RPMI8226 (cell line): ENCODE measurements at places on chromosomes 13 and 19.
A peak's percentile ranks its signal among the peaks of the same experiment; 100 is the strongest.

- peak; percentile 43 for DNase-seq
These were observed 6.5 kb upstream of the TIMM50 start for GRCh38 chr19:39474139-39474620.

DNA sequence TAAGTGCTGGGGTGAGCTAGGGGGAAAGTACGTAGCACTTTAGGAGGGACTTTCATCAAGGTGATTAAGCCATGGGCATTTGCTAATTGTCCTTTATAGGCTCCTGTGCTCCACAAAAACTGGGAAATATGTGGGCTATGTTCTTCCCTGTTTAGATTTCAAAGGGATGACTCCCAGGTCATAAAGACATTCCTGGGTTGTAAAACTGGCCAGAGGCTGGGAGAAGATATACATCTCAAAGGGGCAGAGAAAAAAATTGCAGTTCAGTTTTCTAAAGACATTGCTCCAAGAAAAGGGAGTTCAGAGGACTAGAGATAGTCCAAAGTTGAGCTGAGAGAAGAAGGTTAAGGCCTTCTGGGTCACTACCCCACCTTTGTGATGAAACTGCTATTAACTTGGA lies 204.8 kb downstream of the MYO16 start:
- no peak for DNase-seq

DNA sequence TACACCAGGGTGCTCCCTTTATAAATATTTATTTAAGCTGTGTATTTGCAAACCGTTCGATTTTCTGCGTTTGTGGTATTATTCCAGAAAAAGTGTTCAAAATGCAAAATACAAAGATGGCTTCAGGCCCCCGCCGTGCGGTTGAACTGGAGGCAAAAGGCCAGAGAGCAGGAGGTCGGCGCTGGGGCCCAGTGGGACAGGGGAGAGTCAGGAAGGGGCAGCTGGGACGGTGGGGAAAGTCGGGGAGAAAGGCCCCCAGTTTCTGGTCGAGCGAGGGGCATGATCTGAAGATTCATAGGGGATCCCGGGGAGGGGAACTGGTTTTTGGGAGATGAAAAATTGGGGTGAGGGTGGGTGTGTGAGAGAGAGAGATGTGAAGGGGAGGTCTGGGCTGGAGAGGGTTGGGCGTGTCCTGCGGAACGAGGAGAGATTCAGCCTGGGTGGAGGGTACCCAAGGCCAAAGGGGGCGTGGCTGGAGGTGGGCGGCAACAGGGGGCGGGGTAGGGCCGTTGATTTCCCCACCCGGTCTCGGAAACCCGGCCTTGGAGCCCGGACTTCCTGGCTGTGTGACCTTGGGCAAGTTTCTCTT lies 678 bp downstream of the ISOC2 start:
- peak; percentile 69 for DNase-seq

GRCh38 chr13:112152846-112153245 lies 85.9 kb downstream of the SOX1 start:
- no peak for DNase-seq

GRCh38 chr19:39183104-39183503 lies 13.7 kb upstream of the NCCRP1 start:
- DNase-seq = no peak

- DNase-seq = no peak
These were observed 15.2 kb downstream of the HTR2A start for GRCh38 chr13:46881621-46882020.

DNA sequence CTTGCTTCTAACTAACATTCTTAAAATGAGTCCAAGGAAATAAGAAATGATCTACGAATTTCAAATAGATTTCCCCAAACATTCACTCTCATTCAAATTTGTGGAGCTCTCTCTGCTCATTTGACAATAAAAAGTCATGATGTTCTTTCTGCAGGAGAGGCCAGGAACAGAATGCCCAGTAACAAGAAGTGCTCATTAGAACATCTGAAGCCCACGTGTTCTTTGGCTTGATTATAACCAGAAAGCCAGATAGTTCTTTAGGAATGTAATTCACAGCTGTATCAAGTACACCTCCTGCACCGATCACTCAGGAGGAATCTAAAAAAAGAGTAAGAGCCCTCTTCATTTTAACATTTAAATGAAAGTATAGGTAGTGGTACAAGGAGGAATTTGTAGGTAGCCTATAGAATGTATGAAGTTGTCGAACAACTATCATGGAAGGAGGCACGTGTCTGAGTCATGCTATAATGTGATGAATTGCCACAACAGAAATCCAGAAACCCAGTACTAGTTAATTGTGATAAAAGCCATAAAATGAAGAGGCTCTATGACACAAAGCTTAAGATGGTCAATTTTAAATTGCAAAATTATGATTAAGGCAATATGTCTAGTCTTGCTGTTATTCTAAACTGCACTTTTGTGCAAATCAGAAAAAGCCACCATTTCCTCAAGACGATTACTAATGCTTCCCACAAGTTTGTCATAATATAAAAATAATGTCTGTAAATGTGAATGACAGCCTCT lies 12.8 kb downstream of the MEDAG start:
- DNase-seq = no peak

DNA sequence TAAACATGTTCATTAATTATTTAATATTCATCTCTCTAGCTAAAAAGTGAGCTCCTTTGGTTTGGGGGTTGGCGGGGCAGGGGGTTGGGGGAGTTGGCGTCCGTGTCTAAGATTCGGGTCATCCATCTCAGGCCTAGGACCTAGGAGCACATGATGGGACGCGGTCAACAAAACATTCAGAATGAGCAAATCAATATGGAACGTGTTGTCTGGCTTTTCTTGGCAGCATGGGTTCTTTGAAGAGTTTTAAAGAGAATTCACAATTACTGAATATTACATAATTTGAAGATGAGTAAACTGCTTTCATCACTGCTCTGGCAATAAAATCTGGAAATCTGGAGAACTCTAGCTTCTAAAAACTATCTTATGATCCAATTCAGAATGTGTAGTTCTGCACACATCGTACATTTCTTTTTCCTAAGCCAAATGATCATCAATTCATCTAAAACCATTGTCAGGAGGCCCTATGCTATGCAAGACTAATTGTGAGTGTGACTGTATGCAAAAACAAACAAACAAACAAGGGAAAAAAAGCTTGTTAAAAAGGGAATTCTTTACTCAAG lies 5.4 kb upstream of the ARGLU1 start:
- no peak for DNase-seq

DNA sequence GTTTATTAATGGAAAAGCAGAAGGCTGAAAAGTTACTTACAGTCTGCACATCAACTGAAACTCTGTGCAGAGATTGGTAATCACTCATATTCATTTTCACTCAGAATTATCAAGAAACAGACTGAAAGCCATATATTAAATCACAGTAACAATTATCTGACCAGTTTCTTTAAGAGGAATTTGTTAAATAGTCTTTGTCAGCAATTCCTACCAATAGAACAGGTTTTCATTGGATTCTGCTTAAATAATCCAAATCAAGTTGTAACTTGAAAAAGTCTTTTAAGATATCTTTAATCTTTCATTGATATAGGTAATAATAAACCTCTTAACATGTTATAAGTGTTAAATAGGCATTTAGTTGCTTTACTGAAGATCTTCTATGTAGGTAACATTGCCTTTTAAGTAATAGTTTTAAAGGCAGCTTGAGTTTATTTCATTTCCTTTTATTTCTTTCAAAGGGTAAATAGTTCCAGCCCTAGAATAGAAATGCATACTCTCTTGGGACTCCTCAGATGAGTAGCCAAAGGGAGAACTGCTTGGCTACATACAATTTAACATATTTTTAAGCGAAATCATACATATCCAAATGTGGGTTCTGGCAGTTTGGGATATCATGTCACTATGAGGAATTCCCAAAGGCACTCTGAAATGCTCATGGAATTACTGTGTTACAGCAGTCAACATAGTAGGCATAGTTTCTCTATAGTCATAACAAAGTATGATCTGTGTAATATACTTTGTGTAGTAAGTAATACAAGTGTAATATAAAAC lies 326.0 kb upstream of the SPRY2 start:
- no peak for DNase-seq

DNA sequence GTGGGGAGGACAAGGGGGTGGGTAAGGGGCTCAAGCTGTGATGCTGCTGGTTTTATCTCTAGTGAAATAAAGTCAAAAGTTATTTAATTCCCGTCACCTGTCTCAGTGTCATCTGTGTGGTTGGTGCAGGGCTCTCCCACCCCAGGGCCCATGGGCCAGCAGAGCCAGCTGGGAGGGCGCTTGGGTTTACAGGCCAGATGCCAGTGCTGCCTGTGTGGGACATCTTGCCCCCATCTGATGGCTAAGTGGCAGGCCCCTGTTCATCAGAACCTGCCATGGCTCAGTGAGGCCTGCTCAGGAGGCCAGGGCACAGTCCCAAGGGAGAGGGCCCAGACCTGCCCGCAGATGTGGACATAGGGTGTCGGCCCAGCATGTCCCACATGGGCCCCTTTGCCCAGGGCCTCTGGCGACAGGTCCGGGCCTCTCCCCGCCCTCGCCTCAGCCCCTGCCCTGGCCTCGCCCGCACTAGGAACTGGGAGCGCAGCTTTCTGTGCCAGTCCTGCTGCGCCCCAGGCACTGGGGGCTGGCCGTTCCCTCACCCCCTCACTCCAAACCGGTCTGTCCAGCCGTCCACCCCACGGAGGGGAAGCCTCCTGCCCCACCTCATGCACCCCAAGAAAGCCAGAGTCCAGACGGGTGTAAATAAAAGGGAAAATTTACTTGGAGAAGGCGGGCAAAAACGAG lies 5.3 kb downstream of the ZNF296 start:
- DNase-seq = no peak

DNA sequence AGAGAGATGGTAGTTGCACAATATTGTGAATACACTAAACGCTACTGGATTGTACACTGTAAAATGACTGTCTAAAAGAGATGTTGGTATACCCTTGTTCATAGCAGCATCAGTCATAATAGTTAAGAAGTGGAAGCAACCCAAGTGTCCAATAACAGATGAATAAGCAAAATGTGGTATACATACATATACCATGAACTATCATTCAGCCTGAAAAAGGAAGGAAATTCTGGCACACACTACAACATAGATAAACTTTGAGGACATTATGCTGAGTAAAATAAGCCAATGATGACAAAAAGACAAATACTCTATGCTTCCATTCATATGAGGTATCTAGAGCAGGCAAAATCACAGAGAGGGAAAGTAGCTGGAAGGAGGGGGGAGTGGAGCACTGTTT lies 16.0 kb downstream of the DZIP1 start:
- DNase-seq = no peak

GRCh38 chr13:113448885-113449692 lies 4.2 kb downstream of the ADPRHL1 start:
- DNase-seq = peak; percentile 97

DNA sequence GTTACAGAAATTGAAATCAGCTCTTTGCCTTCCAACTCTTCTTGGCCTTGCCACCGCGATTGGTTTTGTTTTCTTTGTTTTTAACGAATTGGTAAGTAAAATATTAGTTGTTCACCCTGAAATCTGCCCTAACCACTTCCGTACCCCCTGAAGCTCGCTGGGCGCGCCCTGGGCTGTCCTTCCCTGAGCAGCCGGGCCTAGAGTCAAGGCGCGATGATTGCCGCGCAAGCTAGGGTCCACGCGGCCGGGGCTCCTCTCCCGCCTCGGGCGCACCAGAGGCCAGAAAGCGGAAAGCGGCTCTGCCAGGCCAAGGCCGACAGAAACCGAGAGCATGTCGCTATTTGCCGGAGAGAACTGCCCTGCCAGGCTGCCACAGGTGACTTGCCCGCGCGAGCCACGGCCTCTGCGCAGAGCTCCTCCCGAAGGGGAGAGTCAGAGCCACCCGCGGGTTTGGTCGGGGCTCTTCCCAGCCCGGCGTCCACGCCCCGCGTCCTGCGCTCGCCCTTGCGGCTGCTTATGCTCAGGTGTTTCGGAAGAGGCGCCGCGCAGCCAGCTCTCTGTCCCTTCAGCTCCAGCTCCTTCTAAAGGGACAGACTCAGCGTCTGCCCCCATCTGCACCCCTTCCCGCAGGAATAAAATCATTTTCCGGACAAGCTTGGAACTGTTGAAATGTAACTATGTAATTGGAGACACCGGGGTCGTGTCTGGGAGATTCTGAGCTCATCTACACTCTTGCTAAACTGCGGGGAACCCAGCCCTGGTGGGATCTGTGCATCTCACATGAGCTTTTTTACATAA lies 6.6 kb upstream of the CDX2 start:
- DNase-seq = no peak

- no peak for DNase-seq
These were observed 1.1 kb downstream of the ARL11 start for GRCh38 chr13:49629196-49629938.

- DNase-seq = peak; percentile 82
These were observed 12.4 kb upstream of the SULT2B1 start for GRCh38 chr19:48539503-48540096.

DNA sequence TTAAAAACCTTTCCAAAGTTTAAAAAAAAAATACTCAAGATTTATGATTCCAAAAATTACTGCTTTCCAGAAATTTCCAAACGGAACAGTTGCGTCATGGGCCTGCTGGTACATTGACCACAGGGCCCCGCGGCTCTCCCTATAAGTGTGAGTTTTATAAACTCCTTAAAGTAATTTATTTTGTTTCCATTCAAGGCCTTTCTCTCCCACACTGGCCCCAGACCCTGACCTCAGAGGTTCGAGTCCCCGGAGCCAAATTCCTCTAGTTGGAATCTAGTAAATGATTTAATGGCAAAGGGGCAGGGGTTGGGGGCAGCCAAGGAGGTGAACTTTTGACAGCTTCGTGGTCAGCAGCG lies 97.5 kb downstream of the INSR start:
- DNase-seq = peak; percentile 15

GRCh38 chr19:58395979-58396627 lies 647 bp downstream of the RNF225 start:
- no peak for DNase-seq

GRCh38 chr19:29247051-29247450 lies 34.1 kb upstream of the UQCRFS1 start:
- DNase-seq = no peak

- DNase-seq = no peak
These were observed 231.6 kb downstream of the SPRY2 start for GRCh38 chr13:80109303-80109702.

DNA sequence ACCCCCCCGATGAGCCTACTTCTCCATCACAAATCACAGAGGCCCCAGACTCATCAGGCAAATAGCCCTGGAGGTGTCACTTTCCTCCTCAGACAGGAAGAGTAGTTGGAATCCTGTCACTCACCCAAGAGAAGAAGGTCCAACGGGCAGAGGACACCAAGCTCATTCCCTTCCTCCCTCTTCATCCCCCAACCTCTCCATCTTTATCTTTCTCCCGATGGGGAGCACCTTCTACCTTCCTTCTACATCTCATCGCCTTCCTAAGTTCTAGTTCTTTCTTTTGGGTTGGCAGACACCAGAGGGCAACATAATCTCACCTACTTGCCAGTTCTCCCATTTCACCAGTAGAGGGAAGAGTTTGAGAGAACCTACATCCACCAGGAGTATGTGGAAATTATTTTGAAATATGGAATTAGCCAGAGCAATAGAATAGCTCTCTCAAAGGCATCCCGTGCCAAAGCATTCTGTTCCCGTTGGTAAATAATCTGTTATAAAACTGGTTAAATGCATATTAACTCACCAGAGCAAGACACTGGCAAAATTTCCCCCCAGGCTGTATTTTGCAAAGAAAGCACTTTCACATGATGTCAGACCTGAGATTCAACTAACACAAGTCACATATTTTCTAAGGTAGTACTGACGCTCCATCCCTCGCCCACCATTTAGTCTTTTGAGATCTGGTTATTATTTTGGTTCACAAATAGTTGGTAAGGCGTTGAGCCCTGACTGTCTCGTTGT lies 55.0 kb downstream of the ZIC5 start:
- peak; percentile 52 for DNase-seq
